ENCODE measurements at places on chromosomes 5 and 9.

- no peak for DNase-seq
Observed at GRCh38 chr5:177370488-177371119, 12.9 kb downstream of the RGS14 start.

GRCh38 chr5:15702102-15702501 lies 202.1 kb downstream of the FBXL7 start:
- no peak for DNase-seq

- no peak for DNase-seq
Observed at GRCh38 chr9:93600504-93600903, 24.1 kb downstream of the PHF2 start.

DNA sequence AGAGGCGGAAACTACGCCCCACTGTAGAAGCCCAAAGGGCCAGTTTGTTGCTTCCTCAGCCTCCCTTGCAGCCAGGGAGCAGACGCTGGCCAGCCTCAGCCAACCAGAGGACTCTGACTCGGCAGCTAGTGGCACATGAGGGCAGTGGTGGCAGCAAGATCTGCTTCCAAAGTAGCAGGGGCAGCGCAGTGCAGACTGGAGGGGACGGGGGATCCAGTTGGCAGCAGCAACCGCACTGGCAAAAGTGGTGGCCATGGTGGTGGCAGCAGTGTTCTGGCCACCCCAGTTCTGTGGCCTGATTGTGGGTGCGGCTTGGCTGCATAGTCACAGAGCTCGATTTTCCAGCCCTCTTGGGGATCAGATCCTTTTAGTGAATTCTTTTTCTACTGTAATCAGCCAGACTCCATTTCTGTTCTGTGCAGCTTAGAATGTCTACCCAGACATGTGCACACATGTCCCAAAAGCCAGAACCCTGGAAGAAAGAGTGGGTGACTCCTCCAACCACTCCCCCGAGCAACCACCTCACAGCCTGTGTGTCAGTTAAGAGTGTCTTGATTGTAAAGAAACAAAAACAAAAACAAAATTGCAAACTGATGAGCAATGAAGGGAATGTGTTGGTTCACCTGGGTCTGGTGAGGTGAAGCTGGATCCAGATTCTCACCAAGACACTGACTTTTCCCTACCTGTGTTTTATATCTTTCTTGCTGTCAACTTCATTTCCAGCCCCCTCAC lies 11.0 kb upstream of the ZBTB43 start:
- no peak for DNase-seq

GRCh38 chr9:64057553-64057952 lies 1227.5 kb downstream of the FOXD4L5 start:
- no peak for DNase-seq

GRCh38 chr5:56100439-56101176 lies 105.8 kb upstream of the IL6ST start:
- no peak for DNase-seq

GRCh38 chr5:139849942-139850341 lies 54.3 kb downstream of the PSD2 start:
- no peak for DNase-seq

DNA sequence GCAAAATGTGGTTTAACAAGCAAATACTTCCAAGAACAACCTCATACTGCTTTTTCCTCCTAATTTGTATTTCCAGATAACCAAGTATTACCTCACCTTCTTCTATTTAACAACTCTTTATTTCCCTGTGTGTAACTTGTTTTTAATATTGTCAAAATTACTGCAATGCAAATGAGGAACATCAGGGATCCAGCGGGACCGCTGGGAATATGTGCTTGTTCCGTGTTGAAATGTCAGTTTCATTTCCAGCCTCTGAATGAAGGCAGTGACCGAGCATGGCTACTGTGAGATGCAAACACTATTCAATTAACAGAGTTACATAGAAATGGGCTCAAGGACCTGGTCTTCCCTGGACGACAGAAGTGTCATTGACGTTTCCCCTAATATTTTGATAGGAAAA lies 110.8 kb upstream of the CTSL start:
- DNase-seq = no peak

DNA sequence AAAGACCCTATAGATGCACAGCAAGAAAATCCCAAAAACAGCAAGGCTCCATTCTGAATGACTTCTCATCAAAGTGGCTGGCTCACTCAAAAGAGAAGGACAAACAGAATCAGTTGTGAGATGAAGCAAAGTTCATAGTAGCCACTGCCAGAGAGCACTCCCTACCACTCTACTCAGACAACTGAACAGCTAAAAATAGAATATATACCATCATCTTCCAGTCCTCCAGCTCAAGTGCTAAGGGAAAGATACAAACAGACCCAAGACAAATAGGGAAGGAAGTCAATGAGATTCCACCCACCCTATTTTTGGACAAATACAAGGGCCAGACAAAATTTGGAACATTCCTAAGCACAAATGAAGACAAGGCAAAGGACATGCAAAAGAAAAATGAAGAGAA lies 20.6 kb downstream of the GNAQ start:
- no peak for DNase-seq

GRCh38 chr5:171371326-171371725 lies 16.3 kb upstream of the NPM1 start:
- no peak for DNase-seq

DNA sequence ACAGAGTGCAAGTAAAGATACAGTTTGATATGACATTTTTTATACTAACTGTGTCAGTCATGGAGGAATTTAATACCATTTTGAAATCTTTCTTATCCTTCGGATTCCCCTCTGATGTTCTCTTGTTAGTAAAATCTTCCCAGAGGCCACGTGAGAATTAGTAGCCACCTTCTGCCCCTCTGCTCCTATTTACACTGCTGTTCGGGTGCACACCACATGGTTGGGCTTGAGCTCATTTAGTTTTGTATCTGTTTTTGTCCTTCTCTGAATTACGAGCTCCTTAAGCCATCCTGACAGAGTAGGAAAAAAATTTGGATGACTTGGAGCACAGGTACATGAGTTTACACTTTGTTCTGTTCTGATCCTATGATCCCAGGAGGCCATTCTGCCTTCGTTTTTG lies 109.7 kb downstream of the SV2C start:
- no peak for DNase-seq
